ENCODE measurements at places on chromosomes 6 and 20. TPM values are rescaled to one million over a fixed set of nuclear protein-coding genes. Genes with fewer than 3 reads are reported as not detected.

- no peak for DNase-seq
Observed at GRCh38 chr6:165634101-165634880, 28.8 kb downstream of the PDE10A start.

DNA sequence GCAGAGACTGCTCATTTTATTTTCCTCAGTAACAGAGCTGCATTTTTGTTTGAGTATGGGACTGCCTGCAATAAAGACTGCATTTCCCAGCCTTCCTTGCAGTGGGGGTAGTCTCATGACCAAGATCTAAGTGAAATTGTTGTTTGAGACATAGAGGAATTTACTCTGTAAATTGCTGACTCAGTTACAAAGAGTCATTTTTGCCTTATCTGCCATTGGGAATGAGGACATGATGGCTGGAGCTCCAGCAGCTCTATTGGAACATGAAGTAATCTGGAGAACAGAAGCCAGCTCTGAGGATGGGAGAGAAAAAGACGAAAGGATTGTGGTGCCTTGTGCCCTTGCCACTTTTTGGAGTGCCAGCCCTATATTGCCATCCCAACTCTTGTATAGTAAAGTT, 2.1 kb upstream of the CST11 start:
- no peak for DNase-seq

DNA sequence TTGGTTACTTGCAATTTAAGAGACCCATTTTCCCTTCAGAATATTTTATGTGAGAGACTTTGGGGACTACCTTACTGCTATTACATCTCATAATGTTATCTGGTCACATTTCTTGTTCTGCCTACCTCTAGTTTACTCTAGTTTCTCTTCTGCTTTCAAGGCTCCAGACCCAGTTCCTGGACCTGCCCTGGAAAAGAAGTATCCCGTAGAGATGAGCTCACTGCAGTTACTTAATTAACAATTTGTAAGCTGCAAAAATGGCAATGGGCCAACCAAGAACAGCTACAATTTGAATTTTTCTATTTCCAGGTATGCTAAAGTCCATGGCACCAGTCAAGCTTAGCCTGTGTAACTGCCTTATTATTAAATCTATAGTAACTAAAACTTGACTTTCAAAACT, 25.0 kb downstream of the TAB2 start:
- no peak for DNase-seq

GRCh38 chr20:23266530-23267398, 83.8 kb upstream of the NXT1 start:
- DNase-seq, result no peak

- no peak for DNase-seq
Observed at GRCh38 chr20:3815703-3816315, 4.5 kb upstream of the AP5S1 start.

GRCh38 chr20:37230200-37230599, 31.4 kb downstream of the GHRH start:
- DNase-seq, result no peak

GRCh38 chr6:35534407-35535170, 21.9 kb upstream of the TULP1 start:
- no peak for DNase-seq

GRCh38 chr20:4009309-4009708, 6.0 kb downstream of the RNF24 start:
- no peak for DNase-seq

Gene SRMS
- total RNA-seq, result not detected

DNA sequence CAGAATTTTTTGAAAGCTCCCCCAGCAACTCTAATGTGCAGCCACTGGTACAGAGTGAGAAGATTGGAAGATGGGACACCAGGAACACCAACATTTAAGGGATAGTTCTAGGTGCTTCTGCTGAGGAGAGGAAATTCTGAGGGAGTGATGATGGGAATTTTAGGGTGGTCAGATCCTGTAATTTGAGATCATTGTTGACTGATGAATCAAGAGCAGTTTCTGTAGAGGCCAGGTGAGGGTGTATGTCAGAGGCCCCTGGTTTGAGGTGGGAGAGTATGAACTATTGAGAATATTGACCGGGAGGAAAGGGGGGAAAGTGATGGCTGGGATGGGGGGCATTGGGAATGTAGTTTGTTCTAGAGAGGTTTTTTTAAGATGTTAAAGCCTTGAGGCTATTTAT, 47.2 kb downstream of the PTPRA start:
- no peak for DNase-seq

DNA sequence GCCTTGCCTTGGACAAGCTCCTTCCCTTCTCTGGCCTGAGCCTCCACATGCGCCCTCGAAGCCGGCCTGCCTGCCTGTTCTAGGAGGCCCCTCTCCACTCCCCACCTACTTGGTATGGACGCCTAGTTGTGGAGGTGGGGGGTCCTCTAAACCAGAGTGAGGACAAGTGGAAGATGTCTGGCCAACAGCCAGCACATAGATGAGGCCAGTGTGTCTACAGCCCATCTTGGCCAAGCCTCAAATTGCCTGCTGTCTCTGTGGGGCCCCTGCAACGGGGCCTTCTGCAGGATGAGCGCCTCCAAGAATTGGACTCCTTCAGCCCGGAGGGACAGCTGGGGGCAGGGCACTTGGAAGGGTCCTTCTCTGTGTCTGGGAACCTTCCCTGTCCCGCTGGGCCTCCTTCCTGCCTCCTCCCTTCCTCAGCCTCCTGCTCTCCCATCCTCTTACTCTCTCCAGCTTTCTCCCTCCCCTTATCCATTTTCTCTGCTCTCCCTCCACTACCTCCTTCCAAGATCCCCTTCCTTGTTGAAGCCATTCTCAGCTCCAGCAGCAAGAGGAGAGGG, 1.6 kb downstream of the MDFI start:
- no peak for DNase-seq

DNA sequence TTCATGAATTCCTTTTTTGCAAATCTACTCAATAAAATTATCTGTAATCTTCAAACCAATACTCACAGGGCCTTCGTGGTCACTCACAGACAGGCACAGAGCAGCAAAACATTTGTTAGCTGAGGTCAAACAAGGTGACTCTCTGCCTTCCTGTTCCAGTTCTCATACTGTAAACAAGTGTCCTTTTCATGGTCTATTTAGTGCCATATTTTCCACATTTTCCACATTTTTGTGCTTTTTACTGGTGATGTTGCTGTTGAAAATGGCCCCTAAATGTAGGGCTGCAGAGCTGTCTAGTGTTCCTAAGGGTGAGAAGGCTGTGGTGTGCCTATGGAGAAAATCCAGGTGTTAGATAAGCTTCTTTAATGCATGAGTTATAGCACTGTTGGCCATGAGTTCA, 133.1 kb upstream of the COL21A1 start:
- no peak for DNase-seq

DNA sequence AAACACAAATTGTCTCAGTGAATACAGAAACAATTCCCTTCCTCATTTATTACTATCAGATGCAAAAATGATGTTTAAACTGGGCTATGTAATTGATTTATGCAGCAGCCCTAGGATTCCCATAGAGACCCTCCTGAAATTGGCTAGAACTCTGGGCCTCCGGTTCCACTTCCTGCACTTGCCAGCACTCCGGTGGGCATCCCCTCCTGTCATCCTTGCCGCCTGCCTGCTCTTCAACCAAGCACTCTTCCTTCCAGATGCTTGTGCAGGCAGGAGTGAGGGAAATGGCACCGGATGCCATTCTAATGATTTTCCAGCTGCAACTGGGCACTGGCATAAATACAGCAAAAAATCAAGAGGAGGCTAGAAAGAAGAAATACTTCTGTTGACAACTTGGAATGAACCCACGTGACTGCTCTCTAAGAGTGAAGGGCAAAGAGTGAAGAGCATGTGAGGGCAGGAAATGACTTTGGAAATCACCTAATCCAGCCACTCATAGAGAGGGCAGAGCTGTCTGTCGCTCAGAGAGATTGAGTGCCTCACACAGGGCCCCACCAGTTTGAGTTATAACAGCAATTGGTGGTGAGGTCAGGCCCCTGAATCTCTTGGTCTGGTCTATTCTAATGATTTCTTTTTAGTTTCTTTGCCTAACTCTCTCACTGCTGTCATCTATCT, 3.7 kb upstream of the NEDD9 start:
- DNase-seq, result no peak

DNA sequence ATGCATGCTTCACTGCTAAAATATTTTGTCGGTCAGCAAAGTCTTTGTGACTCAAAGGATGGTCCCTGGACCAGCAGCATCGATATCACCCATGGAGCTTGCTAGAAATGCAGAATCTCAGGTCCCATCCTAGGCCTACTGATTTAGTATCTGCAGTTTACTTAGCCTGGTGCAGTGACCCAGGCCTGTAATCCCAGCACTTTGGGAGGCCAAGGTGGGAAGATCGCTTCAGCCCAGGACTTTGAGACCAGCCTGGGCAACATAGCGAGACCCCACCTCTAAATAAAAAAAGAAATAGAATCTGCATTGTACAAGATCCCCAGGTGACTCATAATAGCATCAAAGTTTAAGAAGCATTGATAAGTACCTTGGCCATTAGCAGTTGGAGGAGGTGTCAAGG, 248.7 kb downstream of the CD83 start:
- no peak for DNase-seq

GRCh38 chr6:166501246-166501645, 85.2 kb downstream of the RAMACL start:
- no peak for DNase-seq

- DNase-seq, result no peak
Observed at GRCh38 chr6:45605971-45606370, 228.2 kb upstream of the SUPT3H start.

Data from HT1080 (cell line).